ENCODE measurements at places on chromosomes 11 and 22.

GRCh38 chr11:43735961-43736360, 55.4 kb downstream of the HSD17B12 start:
- DNase-seq, result no peak

GRCh38 chr11:12927221-12927620, 81.9 kb upstream of the RASSF10 start:
- no peak for DNase-seq

DNA sequence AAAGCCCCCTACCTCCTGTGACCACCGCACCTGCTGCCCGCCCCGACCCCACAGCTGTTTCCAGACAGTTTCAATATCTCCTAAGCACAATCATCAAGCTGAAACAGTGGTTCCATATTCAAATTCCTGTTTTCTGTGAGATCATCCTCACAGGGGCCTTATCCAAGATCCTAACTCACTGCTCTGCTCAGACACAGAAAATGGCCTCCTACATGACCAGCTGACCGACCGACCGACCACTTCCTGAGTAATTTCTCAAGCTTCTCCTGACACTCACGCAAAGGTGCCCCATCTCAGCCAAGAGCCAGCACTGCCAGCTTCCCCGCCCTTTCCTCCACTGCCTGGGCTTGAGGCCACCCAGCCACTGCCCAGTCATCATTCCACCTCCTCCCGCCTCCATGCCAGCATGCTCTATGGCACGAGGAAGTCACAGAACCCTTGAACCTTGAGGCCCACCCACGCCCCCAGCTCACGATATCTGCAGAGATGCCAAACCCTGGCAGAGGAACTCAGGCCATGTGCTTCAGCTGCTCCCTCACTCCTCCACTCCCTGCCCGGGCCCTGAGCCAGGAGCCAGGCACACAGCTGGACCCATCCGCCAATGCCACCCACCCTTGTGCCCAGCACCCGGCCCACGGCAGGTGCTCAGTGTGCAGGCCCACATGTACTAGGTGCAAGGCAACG, 14.0 kb downstream of the KIAA0930 start:
- DNase-seq, result peak; percentile 67

- no peak for DNase-seq
These were observed 335.5 kb upstream of the CHORDC1 start for GRCh38 chr11:90558328-90558865.

GRCh38 chr11:113528982-113529381, 53.8 kb upstream of the DRD2 start:
- no peak for DNase-seq

DNA sequence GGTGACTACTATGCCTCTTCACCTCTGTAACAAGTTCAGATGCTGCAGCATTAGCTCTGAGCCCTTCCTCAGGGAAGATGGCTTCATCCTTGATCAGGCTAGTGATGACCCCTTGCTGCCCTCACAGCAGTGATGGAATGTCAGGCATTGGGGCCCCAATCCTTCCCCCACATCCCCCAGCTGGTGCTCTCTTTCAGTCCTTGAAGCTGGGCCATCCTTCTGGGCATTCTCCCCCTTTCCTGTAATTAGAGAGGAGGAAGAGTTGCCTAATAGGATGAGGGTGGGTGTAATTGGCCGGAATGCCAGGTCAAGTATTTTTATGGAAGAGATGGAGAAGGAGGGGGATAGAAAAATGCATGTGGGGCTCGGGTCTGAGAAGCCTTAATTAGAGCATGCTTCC, 62.6 kb downstream of the TRAF6 start:
- no peak for DNase-seq

- DNase-seq, result no peak
These were observed 62.8 kb upstream of the CTTN start for GRCh38 chr11:70335511-70335910.

- DNase-seq, result no peak
These were observed 9.2 kb upstream of the IFITM3 start for GRCh38 chr11:329886-330253.

- DNase-seq, result peak; percentile 100
These were observed 271 bp downstream of the FKBP2 start for GRCh38 chr11:64241241-64241490.

- DNase-seq, result no peak
These were observed 7.6 kb downstream of the IL17REL start for GRCh38 chr22:50004918-50005317.

- DNase-seq, result no peak
These were observed 9.8 kb upstream of the APOL6 start for GRCh38 chr22:35638410-35638809.

- peak; percentile 6 for DNase-seq
These were observed 21.2 kb downstream of the UPB1 start for GRCh38 chr22:24516301-24516737.

GRCh38 chr22:38422611-38423511, 32.1 kb downstream of the KCNJ4 start:
- no peak for DNase-seq

- DNase-seq, result no peak
These were observed 27.3 kb upstream of the TCF20 start for GRCh38 chr22:42297778-42298177.

- DNase-seq, result no peak
These were observed 6.0 kb downstream of the PKNOX2 start for GRCh38 chr11:125170510-125171031.

- DNase-seq, result no peak
These were observed 21.6 kb upstream of the LMO1 start for GRCh38 chr11:8285228-8285627.

DNA sequence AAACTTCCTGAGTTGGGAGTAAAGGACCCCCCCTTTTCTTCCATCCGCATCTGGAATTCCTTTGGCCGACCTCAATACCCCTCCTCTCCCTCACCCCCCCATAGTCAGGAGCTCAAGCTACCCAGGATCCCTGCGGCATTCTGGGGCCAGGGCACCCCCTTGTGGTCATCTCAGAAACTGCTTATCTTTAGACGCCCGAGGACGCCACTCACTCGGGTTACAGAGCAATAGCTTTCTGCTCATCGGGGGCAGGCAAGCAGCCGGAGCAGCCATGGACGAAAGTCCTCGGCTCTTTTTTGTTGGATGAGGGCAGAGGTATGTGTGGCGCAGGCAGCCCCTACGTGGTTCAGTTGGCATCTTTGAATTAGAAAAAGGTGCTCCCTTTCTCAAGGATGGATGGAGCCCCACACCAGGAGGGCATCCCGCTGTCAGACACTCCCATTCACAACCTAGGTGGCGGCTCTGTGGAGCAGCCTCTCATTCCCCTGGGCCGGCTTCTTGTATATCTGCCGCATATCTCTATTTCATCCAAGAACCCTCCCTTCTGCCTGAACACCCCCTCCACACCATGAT, 2.3 kb downstream of the C1QTNF5 start:
- peak; percentile 58 for DNase-seq

- no peak for DNase-seq
These were observed 291.3 kb upstream of the MTNR1B start for GRCh38 chr11:92678008-92678611.

- no peak for DNase-seq
These were observed 18.4 kb downstream of the KCNQ1 start for GRCh38 chr11:2462986-2463765.

GRCh38 chr11:11669233-11669846, 47.5 kb upstream of the GALNT18 start:
- no peak for DNase-seq

GRCh38 chr11:73308961-73309919, 1.2 kb downstream of the ARHGEF17 start:
- DNase-seq, result peak; percentile 33

DNA sequence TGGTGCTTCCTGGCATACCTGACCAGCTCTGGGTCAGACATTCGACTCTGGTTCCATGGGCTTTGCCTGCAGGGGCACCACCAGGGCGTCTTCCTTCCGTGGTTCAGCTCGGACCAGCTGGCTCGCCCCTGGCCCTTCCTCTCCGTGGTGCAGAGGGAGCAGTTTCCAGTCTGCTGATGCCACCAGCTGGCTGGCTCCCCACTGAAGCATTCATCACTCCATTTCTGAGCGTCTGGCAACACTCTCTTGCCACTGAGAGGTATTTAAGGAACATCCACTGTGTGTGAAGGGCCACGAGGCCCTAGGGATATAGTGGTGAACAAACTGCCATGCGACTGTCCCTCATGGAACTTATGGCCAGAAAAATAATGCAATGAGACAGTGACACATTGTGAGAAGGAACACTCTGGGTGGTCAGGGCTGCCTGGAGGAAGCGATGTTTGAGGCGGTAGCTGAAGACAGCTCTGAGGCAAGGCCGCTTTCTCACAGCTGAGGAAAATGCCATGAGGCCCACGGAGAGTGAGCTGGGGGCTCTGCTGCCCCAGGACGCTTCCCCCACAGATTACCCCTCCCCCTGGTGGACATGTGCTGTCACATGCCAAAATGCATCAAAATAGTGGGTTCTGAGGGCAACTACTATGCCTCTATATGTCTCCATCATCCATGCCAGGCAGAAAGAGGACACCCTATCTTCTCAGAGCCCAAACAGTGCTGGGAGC, 44.9 kb upstream of the ARFGAP3 start:
- no peak for DNase-seq

- no peak for DNase-seq
These were observed 369.4 kb downstream of the TBC1D22A start for GRCh38 chr22:47131632-47132427.

GRCh38 chr11:25159341-25159740, 662.5 kb downstream of the LUZP2 start:
- DNase-seq, result no peak

DNA sequence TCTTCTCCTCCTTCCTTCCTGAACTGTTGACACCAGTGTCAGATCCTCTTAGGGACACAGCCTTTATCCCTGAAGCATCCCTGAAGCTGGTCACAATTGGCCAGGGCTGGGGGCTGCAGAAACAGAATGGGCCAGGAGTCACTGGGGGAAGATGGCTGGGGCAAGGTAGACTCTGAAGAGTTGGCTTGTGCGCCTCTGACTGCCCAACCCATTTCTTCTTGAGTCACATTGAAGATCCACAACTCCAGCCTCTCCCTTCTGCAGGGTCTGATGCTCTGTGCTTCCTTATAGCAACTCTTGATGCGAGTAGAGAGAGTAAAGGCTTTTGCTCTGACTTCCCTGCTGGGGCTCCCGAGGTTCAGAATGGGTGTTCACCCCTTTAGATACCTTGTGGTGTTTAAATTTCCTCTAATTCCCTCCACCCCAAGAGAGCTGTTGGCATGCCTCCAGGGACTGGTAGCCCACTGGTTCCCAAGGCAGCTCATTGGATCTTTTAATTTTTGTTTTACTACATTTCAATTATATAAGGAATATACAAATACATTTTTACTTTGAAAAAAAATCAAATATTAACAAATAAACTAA, 13.4 kb downstream of the PRDM11 start:
- no peak for DNase-seq

DNA sequence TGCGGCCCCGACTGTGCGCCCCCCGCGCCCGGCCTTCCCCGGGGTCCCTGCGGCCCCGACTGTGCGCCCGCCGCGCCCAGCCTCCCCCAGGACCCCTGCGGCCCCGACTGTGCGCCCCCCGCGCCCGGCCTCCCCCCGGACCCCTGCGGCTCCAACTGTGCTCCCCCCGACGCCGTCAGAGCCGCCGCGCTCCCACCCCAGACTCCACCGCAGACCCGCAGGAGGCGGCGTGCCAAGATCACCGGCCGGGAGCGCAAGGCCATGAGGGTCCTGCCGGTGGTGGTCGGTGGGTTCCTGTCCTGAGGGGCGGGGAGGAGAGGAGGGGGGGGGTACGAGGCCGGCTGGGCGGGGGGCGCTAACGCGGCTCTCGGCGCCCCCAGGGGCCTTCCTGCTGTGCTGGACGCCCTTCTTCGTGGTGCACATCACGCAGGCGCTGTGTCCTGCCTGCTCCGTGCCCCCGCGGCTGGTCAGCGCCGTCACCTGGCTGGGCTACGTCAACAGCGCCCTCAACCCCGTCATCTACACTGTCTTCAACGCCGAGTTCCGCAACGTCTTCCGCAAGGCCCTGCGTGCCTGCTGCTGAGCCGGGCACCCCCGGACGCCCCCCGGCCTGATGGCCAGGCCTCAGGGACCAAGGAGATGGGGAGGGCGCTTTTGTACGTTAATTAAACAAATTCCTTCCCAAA, 3.1 kb downstream of the DRD4 start:
- no peak for DNase-seq

DNA sequence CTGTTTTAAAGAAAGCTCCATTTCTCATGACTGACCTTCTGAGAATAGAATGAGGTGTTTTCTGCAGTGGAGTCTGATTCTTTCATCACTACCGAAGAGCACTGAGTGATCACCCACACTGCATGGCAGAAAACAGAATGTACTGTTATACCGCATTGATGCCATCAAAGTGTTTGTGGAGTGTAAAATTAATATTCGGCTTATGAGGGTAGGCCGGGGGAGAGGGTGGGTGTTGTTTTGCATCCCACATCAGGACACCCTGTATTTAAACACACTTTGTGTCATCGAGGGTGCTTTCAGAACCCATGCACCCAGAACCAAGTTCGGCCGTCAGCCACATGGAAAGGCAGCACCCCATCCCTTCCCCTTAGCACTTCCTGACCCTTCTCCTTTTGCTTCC, 41.3 kb upstream of the ETS1 start:
- DNase-seq, result no peak

DNA sequence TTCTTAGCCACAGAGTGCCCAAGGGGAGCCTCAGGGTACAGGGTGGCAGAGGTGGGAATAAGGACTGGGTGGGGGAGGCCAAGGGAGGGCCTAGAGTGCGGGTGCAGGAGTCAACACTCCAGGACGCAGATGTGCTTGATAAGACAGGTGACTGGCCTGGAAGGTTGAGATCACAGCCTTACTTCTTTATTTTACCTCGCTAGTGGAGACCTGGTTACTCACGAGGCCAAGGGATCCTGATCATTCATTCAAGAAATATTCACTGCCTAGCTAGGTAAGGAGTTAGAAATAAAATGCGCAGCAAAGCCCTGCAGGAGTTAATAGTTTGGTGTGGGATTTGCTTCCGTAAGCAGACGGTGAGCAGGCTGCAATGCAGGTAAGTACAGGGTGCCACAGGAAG, 13.2 kb upstream of the PEX26 start:
- DNase-seq, result no peak

DNA sequence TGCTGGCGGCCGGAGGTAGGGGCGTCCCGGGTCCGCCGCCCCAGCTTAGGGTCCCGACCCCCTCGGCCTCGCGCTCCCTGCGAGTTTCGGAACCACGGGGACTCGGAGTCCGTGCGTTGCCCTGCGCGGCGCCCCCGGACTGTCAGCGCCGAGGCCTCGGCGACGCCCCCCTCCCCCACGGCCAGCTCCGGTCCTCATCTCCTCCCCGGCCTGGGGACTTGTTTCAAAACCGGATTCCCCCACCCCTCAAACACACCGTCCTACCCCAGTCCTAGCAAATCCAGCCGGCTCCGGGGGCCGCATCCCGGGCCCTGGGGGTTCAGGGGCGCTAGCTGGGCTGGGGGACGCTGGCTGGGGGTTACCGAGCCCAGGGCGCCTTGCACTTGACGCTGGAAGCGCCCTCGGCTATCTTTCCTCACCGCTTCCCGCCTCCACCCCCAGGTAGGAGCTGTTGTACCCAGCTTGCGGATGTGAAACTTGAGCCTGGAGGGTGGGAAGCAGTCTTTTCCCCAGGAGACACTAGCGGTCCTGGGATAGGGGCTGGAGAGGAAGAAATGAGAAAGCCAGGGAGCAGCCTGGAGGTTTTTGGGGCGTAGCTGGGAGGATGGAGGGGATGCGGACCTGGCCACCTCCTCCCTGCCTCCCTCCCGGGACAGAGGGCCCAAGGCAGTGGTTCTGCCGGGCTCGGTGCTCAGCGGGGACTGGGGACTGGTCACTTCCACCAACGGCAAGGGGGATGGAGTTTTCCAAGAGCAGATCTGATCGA, 550 bp downstream of the FBLN1 start:
- DNase-seq, result no peak
